ENCODE measurements at places on chromosomes 2 and 18.

GRCh38 chr2:109333414-109334210, 204.6 kb downstream of the SH3RF3 start:
- no peaks in the 10 kb centered on the region for H3K36me3 ChIP-seq
- no peaks in the 10 kb centered on the region for H3K4me1 ChIP-seq
- H3K4me3 ChIP-seq: no peak overlapping the region
- no peaks in the 10 kb centered on the region for H3K27me3 ChIP-seq
- no peak overlapping the region for H3K27ac ChIP-seq

GRCh38 chr2:78979380-78980151, 45.9 kb upstream of the REG3G start:
- H3K27ac ChIP-seq: no peak overlapping the region
- H3K27me3 ChIP-seq: no peaks in the 10 kb centered on the region
- no peaks in the 10 kb centered on the region for H3K36me3 ChIP-seq
- no peak overlapping the region for H3K4me3 ChIP-seq

DNA sequence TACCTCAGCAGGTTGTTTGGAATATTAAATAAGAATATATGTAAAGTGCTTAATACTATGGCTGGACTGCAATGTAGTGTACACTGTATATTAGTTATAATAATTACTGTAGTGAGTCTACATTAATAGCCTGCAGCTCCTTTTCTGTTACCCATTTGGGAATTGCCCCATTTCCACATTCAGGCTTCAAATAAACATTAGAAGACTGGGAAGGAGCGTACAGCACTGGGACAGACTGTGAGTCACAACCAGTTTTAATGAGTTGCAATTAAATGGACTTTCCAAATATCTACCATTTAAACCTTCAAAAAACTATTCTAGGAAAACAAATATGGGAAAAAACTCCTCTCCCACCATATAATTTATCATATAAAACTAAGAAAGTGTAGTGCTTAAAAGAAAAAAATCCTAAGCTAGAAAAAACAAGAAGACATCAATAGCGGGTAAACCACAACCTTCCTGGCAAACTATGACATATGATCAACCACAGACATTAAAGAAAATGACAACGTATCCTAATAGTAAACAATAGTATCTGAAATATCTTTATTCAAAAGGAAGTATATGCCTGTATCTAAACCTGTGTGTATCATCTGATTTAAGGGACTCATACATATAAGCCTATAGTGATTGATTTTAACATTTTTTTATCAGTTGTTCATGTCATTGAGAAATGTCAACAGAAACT, 86.1 kb downstream of the TRIP12 start:
- no peak overlapping the region for H3K4me3 ChIP-seq
- H3K27me3 ChIP-seq: no peaks in the 10 kb centered on the region
- no peaks in the 10 kb centered on the region for H3K4me1 ChIP-seq
- no peak for DNase-seq
- 0 out of 2 replicates have a peak, but pooled peaks cover 3% of the 10 kb centered on the region for H3K36me3 ChIP-seq
- H3K27ac ChIP-seq: no peak overlapping the region

GRCh38 chr2:72233211-72233610, 85.5 kb upstream of the CYP26B1 start:
- DNase-seq: no peak
- H3K27ac ChIP-seq: no peak overlapping the region
- H3K4me1 ChIP-seq: peaks cover 3% of the 10 kb centered on the region
- H3K36me3 ChIP-seq: no peaks in the 10 kb centered on the region

DNA sequence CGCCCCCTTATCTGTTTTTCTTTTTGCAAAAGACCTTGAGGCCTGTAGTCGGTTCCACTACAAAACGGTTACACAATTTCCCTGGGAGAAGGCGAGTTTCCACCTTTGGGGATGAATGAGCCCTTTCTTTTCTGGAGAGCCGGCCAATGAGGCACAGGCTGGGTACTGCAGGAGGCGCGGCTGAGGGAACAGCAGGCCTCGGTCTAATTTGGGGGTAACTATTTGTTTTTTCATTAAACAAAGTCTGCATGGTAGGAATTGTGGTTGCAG, 129.2 kb downstream of the MYCN start:
- H3K27me3 ChIP-seq: no peaks in the 10 kb centered on the region
- peaks cover 11% of the 10 kb centered on the region for H3K4me1 ChIP-seq
- H3K36me3 ChIP-seq: no peaks in the 10 kb centered on the region
- H3K27ac ChIP-seq: no peak overlapping the region
- no peak for DNase-seq

GRCh38 chr2:195343540-195343939, 313.5 kb upstream of the SLC39A10 start:
- no peaks in the 10 kb centered on the region for H3K27me3 ChIP-seq
- no peak for DNase-seq

GRCh38 chr2:217361483-217361880, 501.6 kb upstream of the TNP1 start:
- no peaks in the 10 kb centered on the region for H3K4me1 ChIP-seq
- H3K27ac ChIP-seq: no peak overlapping the region
- H3K27me3 ChIP-seq: peaks cover 2% of the 10 kb centered on the region
- no peaks in the 10 kb centered on the region for H3K36me3 ChIP-seq
- H3K4me3 ChIP-seq: no peak overlapping the region

DNA sequence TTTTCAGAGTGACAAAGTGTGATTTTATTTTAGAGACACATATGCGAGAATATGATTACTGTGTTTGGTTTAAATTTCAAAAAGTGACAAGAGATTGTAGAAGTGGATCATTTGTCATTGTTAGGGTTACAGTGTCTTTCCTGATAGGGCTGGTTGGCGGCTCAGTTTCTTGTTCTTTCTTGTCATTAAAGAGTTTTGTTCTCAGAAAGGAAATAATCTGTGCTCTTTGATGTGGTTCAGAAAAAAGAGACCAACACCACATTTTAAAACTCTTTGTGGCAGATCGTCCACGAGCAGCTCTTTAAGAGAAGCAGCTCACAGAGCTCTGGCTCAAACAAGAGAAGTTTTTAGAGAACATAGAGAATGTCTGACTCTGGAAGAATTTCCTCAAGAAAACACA, 45.6 kb upstream of the ZNF532 start:
- no peak overlapping the region for H3K4me3 ChIP-seq
- H3K4me1 ChIP-seq: 0 out of 2 replicates have a peak, but pooled peaks cover 4% of the 10 kb centered on the region

- H3K4me1 ChIP-seq: no peaks in the 10 kb centered on the region
- no peak overlapping the region for H3K27ac ChIP-seq
- peak overlapping the region; percentile 97 for H3K4me3 ChIP-seq
- H3K36me3 ChIP-seq: no peaks in the 10 kb centered on the region
- no peaks in the 10 kb centered on the region for H3K27me3 ChIP-seq
Measured at GRCh38 chr2:196925051-196925767, 1.3 kb downstream of the PGAP1 start.

DNA sequence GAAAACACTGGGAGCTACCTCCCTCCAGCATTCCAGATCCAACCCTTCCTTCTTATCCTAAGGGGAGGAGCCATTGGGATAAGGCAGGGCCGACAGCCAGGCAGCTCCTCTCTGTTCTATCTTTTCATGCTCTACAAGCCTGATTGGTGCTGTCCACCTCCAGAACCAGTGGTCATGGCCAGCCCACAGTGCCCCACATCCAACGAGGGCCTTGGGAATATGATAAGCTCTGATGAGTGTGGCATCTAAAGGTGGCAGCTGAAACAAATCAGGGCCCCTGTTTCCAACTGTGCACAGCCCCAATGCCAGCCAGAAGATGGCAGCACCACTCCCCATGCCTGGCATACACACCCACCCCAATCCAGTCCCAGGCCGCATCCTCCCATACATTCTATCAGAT, 329.3 kb downstream of the C1D start:
- H3K4me1 ChIP-seq: no peaks in the 10 kb centered on the region
- no peaks in the 10 kb centered on the region for H3K36me3 ChIP-seq
- peak; percentile 21 for DNase-seq
- no peak overlapping the region for H3K27ac ChIP-seq
- no peak overlapping the region for H3K4me3 ChIP-seq
- no peaks in the 10 kb centered on the region for H3K27me3 ChIP-seq

- no peaks in the 10 kb centered on the region for H3K27me3 ChIP-seq
- H3K4me1 ChIP-seq: peaks cover 3% of the 10 kb centered on the region
- no peak overlapping the region for H3K4me3 ChIP-seq
- H3K36me3 ChIP-seq: no peaks in the 10 kb centered on the region
Measured at GRCh38 chr2:2777213-2777612, 446.1 kb upstream of the MYT1L start.

DNA sequence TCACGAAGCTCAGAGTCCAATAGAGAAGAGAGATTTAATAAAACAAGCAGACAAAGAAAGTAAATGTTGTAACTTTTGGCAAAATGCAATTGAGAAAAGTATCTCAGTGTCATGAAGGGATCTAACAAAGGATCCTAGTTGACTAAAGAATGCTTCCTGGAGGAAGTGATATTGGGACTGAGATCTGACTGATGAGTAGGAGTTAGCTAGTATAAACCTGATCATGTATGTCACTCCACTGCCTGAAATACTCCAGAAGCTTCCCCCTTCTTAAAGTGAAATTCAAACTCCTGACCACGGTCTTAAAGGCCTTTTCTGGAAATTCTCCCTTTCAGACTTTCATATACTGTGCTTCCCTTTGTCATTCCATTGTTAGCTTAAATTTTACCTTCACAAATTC, 1102.4 kb upstream of the ZEB2 start:
- no peak for DNase-seq
- H3K27ac ChIP-seq: no peak overlapping the region
- no peaks in the 10 kb centered on the region for H3K27me3 ChIP-seq
- no peaks in the 10 kb centered on the region for H3K4me1 ChIP-seq

DNA sequence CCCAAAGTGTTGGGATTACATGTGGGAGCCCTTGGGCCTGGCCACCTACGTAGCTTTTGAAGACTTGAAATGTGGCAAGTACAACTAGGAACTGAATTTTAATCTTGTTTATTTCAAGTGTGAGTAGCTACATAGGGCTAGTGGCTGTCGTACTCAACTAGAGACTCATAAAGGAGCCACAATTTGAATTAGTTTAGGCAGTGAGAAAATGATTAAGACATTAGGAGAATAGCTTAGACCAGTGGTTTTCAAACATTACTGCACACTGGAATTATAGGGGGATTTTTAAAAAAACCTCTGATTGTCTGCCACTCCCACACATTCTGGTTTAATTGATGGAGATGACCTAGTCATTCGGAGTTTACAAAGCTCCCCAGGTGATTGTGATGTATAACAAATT, 127.1 kb downstream of the FMNL2 start:
- no peak for DNase-seq
- H3K4me1 ChIP-seq: peaks cover 4% of the 10 kb centered on the region
- H3K27me3 ChIP-seq: no peaks in the 10 kb centered on the region

GRCh38 chr2:106097038-106098000, 96.8 kb downstream of the UXS1 start:
- no peak for DNase-seq
- H3K27me3 ChIP-seq: no peaks in the 10 kb centered on the region
- no peak overlapping the region for H3K27ac ChIP-seq
- H3K4me3 ChIP-seq: no peak overlapping the region
- H3K4me1 ChIP-seq: no peaks in the 10 kb centered on the region
- H3K36me3 ChIP-seq: peaks cover 16% of the 10 kb centered on the region

- peaks cover 10% of the 10 kb centered on the region for H3K4me1 ChIP-seq
- no peak for DNase-seq
- H3K4me3 ChIP-seq: no peak overlapping the region
- H3K27ac ChIP-seq: no peak overlapping the region
Measured at GRCh38 chr18:46672062-46672970, 15.3 kb upstream of the LOXHD1 start.

Measured in H1 (cell line).